Endothelial cell of umbilical vein (primary cell): ENCODE measurements at places on chromosomes 3 and 15. TPM values are rescaled to one million over a fixed set of nuclear protein-coding genes. Genes with fewer than 3 reads are reported as not detected.

- peak; percentile 58 for DNase-seq
Measured at GRCh38 chr3:16945330-16945729, 60.6 kb downstream of the PLCL2 start.

DNA sequence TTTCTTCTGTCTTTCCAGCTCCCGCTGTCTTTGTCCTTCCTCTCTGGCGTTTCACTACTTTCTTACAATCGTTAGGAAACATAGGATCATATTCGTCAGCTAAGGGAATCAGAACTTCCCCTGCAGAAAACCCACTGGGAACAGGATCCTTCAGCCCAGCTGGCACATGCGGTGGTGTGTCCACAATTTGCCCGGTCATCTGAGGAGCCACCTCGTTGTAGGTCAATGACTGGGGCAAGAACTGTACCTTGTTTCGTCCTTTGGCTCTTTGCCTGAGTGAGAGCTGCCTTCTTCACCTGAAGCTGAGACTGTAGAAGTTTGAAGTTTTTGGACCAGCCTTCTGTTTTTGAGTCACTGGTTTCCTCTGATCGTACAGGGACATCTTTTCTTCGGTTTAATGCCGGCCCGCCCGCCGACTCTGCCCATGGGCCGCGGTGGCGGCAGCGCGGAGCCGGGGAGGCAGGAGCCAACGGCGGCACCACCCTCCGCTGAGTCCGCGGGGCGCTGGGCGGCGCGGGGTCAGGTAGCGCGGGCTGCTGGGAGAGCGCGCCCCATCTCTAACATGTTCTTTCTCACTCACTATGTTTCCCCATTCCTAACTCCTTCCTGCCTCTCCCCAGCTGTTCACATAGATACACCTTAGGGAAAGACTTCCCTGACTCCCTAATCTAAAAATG, 214.1 kb upstream of the NANOGP8 start:
- no peak for DNase-seq

GRCh38 chr3:78260388-78260787, 1220.5 kb downstream of the ROBO2 start:
- DNase-seq = no peak

The DNAJC17 gene
- total RNA-seq = 42.6 and 46.4 TPM in 2 replicates

The LMAN1L gene
- total RNA-seq = not detected in 2 replicates

The GOLGA8J gene
- total RNA-seq = 0.35 TPM in 1 of 2 replicates, not detected in the other

The TTC14 gene
- 33.6 and 34.8 TPM in 2 replicates for total RNA-seq
